Spleen (tissue), 13 donors: ENCODE measurements at places on chromosomes 6 and 20. TPM values are rescaled to one million over a fixed set of nuclear protein-coding genes. Genes with fewer than 3 reads are reported as not detected.
A peak's percentile ranks its signal among the peaks of the same experiment; 100 is the strongest.

Gene CDK19
- total RNA-seq: 25.1 TPM

DNA sequence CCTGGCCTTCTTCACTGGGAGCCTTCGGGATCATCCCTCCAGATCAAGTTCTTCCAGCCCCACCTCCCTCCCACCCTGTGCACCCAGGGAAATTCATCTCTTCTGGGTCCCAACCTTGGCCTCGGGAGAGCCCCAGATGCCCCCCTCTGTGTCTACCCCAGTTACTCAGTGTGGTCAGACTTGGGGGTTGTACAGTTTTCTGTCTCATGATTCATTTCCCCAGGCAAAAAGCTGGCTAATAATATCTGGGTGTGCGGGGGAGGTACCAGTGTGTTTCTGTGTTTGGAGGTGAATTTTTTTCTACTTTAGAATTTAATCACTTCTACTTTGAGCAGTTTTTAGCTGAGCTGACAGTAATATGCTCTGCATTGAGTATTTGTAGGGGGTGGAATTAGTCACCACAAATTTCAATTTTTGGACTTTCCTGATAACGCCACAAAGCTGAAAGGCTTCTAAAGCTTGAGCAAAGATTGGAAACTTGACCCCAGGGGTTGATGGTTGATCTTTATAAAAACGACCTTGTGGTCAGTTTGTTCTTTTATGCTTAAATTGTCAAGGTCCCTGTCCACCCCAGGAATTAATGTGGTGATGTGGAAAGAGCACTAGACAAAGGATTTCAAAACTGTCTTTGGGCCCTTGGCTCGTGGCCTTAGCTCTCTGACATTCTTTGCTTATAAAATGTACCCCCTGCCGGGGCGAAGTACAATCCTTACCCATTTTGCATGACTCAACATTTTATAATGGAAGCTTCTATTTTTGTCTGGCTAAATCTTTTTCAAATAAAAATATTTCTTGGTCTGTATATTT lies 284.7 kb upstream of the TAB2 start:
- no peak for DNase-seq

- no peak for DNase-seq
Observed at GRCh38 chr6:53258076-53258773, 90.5 kb downstream of the ELOVL5 start.

DNA sequence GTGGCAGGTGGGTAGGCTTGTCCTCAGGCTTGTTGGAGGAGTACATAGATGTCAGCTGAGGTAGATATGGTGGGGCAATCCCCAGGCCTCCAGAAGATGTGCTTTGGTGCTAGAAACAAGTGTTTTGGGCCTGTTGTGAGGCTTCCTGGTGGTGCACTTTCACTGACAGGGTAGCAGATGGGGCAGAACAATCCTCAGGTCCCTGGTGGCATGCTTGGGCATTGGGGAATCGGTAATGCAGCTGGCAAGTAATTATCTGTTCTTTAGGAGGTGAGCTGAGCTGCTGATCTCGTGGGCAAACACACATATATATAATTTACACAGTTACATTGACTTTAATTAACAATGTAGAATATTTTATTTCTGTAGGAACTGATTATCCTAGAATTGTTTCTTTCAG lies 458.7 kb downstream of the BMP2 start:
- no peak for DNase-seq

DNA sequence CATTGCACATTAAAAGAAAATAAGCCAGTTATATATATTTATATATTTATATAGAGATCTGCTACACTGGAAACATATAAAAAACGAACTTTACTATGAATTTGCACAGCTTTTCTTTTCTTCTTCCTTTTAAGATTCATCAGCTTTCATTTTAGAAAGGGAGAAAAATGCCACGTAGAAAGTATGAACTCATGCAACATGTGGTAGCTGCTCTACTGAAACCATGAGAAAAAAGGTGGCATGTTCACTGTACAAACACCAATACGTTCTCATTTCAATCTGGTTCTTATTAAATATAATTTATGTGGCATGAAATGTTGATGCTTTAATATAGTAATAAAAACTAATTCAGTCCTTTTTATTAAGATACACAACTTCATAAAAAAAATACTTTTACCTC lies 68.8 kb upstream of the THEMIS start:
- DNase-seq: no peak

GRCh38 chr6:12147557-12148316 lies 135.6 kb downstream of the HIVEP1 start:
- DNase-seq: no peak

Gene BMP7
- total RNA-seq: 1.2 TPM

- DNase-seq: no peak
Observed at GRCh38 chr6:15914553-15914952, 214.3 kb upstream of the MYLIP start.

- no peak for DNase-seq
Observed at GRCh38 chr20:39398656-39399055, 436.5 kb downstream of the DHX35 start.

DNA sequence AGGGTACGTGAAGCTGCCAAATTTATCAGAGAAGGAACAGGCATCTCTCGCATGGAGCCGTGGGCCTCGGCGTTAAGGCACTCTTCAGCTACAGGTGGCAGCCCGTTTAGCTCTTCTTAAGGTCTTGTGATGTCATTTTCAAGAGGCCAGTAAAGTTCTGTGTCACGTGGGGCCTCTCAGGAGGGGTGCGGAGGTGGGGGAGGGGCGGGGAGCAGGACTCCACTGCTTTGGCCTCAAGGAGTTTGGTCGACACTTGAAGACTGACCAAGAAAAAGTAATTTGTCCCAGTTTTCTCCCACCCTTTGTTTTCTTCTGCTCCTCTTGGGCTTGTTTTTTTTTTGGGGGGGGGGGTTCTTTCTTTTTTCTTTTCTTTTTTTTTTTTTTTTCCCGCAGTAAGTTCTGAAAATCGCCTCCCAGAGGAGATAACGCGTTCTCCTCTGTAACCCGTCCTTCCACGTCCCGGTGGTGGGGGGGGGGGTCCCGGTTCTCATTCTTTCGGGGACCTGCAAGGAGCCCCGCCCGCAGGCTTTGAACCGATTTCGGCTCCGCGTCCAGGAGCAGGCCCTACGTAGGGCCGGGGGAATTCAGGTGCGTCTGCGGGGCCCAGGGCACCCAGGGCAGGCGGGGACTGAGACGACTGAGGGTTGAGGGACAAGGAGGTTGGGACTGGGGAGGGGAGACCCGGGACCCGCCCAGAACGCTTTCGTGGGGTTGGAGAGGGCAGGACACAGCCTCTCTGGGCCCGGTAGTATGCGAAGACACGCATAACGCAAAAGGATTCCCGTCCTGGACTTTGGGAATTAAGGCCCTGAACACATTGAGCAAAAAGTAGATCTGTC lies 26.0 kb downstream of the GPX6 start:
- DNase-seq: no peak

DNA sequence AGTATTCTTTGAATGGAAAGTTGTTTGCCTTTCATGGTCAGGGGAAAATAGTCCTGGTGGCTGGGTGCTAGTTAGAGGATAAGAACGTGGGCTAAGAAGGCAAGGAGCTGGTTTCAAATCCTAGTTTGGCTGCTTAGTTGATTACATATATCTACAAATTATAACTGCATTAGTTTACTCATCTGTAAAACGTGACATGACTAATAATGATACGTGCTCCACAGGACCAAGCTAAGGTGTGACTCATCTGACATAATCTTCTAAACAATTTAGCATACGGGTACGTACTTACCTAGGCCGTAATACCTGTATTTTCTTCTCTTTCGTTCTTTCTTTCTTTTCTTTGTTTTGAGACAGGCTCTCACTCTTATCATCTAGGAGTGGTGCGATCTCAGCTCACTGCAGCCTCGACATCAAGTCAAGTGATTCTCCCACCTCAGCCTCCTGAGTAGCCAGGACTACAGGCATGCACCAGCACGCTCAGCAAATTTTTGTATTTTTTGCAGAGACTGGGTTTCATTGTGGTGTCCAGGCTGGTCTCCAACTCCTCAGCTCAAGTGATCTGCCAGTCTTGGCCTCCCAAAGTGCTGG lies 1274.2 kb upstream of the GJE1 start:
- DNase-seq: no peak

- no peak for DNase-seq
Observed at GRCh38 chr20:57212534-57213276, 53.7 kb downstream of the BMP7 start.

Gene TPD52L1
- 4.1 TPM for total RNA-seq

- DNase-seq: no peak
Observed at GRCh38 chr6:109308018-109308492, 74.2 kb downstream of the CD164 start.

Gene HLA-DQA1
- total RNA-seq: 184 TPM

GRCh38 chr20:19401096-19401495 lies 188.7 kb downstream of the SLC24A3 start:
- no peak for DNase-seq

Gene HLA-DQB2
- 72.6 TPM for total RNA-seq

DNA sequence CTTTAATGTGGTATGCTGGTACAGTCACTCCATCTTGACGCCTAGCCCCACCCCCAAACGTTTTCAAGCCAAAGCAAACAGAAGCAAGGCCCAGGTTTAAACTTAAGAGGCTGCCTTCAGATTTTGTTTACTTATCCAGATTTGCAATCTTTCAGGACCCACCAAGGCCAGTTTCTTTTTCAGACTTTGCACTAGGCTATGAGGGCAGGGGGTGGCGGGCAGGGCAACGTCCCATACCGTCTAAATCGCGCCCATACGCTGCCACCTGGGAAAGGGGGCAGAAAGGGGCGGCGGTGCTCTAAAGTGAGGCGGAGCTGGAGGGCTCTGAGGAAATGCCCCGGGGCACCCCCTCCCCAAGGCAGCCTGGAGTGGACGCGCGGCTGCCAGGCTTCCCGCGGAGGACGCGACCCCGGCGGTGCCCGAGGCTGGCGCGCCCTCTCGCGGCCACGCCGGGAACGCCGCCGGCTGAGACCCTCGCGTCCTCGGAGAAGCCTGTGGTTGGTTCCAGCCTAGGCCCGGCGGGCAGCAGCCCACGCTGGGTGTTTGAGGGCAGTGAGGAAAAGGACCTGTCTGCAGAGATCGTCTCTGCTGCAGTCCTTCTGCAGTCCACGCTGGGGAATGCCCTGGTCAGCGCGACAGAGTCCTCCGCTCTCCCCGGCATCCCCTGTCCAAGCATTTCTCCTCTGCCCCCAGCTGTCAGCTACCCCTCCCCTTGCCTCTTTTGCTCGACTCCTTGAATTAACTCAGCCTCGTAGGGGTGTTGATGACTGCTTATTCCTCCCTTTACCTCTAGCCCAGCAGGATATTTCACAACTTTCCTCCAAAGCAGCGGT lies 129.2 kb upstream of the PRND start:
- peak; percentile 84 for DNase-seq

GRCh38 chr6:112851146-112851545 lies 504.0 kb downstream of the RFPL4B start:
- DNase-seq: no peak

DNA sequence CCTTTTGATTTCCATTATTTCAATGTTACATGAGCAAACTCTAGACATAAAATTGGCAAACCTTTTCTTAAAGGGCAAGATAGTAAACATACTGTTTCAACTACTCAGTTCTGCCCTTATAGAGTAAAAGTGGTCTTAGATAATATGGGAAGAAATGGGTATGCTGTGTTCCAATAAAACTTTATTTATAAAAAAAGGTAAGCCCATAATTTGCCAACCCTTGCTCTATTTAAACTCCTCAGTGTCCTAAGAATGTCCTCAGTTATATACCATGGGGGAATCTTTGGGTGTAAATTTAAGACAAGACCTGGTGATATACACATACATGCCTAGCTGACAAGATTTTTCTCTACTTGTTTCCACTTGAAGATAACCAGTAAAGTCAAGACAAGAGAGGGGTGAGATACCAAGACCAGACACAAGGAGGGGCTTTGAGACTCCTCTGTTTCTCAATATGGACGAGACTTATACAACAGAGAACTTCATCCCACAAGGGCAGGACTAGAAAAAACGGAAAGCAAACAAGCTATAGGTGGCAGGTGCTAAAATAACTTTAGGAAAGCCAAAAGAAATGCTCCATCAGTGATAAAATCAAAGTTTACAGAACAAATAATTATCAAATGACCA lies 10.5 kb downstream of the SNX3 start:
- DNase-seq: no peak

Gene SAMD5
- total RNA-seq: 2.8 TPM

GRCh38 chr6:5851261-5851757 lies 155.4 kb downstream of the NRN1 start:
- DNase-seq: peak; percentile 88

- no peak for DNase-seq
Observed at GRCh38 chr6:25061289-25061936, 125.7 kb upstream of the RIPOR2 start.

DNA sequence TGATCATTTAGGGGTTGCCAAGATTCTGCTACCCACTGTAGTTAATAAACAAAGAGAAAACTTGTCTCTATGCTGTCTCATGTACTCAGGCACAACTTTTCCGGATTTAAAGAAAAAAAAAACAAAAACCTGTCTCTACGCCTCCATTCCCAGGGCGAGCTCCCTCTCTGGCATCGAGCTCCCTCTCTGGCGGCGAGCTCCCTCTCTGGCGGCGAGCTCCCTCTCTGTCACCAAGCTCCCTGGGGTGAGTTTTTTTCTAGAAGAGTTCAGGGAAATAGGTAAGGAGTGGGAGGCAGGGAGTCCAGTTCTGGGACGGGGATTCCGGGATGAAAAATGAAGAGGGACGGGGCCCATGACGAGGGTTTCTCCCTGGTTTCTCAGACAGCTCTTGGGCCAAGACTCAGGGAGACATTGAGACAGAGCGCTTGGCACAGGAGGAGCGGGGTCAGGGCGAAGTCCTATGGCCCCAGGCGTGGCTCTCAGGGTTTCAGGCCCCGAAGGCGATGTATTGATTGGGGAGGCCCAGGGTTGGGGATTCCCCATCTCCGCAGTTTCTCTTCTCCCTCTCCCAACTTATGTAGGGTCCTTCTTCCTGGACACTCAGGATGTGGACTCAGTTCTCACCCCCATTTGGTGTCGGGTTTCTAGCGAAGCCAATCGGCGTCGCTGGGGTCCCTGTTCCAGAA lies 16.5 kb upstream of the HLA-A start:
- no peak for DNase-seq

Gene BPIFA1
- total RNA-seq: not detected

Gene MYLK4
- total RNA-seq: 1.9 TPM

DNA sequence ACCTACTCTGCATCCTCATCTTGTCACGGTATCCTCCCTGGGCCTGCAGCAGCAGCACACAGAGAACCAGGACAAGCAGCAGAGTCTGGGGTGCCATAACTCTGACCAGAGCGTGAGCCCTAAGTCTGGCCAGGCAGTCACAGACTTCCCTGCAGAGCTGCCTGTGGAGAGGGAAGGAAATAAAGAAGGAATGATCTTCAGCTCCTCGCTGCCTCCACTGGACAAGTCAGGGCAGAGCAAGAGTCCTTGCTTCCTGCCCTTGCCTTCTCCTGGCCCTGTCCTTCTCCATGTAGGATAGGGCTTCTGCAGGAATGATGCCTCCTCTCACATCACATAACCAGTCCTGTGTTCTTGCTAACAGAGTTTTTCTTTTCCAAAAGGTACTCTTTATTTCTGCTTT lies 15.9 kb upstream of the WFDC11 start:
- no peak for DNase-seq

Gene CD109
- 6.9 TPM for total RNA-seq
